CD8-positive, alpha-beta T cell (primary cell): ENCODE measurements at places on chromosomes 12 and 14.

GRCh38 chr12:45477526-45477925 is 252.0 kb upstream of the ARID2 start:
- no peak for DNase-seq

GRCh38 chr12:2826036-2826435 is 8.8 kb downstream of the NRIP2 start:
- no peak for DNase-seq

GRCh38 chr12:124613151-124613585 is 45.8 kb upstream of the NCOR2 start:
- no peak for DNase-seq

DNA sequence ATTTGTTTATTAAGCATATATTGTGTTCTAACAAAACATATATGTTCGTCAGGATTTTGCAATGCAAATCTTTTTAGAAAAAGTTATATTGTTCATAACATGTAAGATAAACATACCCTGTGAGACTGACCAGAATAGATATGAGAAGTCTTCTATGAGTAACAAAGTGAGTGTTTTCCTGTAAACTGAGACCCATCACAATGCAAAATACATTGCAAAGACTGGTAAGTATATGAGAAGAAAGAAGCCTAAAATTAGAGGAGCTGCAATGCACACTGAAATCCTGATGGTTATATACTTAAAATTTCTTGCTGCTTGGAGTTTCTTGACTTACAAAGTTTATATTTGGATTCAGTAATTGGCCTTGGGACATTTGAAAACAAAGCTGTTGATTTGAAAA is 6.0 kb downstream of the HMGA2 start:
- DNase-seq = no peak
